Activated naive CD4-positive, alpha-beta T cell treated with anti-CD3 and anti-CD28 coated beads, Interleukin-2, amount 50 U/mL, for 16 hours (primary cell): ENCODE measurements at places on chromosomes 2 and 18.
A peak's percentile ranks its signal among the peaks of the same experiment; 100 is the strongest.

- DNase-seq, result no peak
These were observed 1.4 kb downstream of the RAB1A start for GRCh38 chr2:65128297-65129190.

- DNase-seq, result no peak
These were observed 181.0 kb downstream of the SPP2 start for GRCh38 chr2:234231460-234231859.

DNA sequence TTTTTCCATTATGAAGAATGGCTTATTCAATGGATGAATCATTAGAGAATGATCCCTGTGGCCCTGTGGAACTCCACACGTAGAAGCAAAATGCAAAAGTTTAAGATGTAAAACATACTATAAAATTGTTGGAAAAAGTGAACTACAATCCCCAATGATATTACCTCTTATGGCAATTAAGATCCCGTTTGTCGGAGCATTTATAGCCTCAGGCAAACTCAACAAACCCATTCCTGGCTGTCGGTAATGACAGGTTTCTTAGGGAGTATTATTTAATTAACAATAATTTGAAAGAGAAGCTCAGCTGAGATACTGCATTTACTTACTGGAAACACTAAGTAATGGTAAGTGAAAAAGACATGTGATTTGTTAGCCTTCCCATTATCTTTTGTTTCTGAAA lies 138.3 kb downstream of the CDH20 start:
- DNase-seq, result no peak

DNA sequence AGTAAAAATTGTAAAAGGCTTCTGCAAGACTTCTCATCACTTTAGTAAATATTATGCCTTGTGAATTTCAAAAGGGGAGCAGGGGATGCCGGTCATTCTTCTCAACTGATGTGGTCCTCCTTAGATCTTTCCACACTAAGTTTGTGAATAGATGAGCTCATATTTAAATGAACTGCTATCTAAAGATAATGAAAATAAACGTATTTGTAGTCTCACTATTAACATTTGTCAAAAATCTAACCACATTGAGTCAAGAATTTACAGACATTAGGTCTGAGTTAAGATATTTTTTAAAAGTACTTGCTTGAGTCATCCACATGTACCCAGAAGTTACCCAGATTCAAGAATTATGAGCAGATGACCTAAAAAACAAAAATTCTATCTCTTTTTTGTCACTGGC lies 6.5 kb downstream of the PRPF40A start:
- DNase-seq, result no peak

DNA sequence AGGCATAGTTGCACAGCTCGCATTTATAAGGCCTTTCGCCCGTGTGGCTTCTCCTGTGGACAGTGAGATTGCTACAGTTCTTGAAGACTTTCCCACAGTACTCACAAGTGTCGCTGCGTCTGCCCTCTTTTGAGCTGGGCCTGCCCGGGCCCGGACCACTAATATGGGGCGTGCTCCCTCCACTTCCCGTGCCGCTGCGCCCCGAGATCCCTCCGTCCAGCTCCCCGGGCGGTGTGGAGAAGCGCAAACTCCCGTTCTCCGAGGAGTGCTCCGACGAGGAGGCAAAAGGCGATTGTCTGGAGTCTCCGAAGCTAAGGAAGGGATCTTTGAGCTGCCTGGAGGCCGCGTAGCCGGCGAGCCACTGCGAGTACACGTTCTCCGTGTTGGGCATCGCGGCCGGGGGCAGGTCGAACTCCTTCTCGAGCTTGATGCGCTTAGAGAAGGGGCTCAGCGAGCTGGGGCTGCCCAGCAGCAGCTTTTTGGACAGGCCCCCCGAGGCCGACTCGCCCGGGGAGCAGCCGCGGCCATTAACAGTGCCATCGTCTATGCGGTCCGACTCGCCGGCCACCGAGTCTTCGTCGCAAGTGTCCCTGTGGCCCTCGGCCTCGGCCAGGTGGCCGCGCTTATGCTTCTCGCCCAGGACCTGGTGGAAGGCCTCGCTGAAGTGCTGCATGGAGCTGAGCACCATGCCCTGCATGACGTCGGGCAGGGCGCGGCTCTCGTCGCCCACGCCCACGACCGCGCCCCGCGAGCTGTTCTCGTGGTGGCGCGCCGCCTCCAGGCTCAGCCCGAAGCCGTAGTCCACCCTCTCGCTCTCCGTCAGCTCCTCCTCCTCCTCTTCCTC lies 92.7 kb downstream of the BCL11A start:
- no peak for DNase-seq

DNA sequence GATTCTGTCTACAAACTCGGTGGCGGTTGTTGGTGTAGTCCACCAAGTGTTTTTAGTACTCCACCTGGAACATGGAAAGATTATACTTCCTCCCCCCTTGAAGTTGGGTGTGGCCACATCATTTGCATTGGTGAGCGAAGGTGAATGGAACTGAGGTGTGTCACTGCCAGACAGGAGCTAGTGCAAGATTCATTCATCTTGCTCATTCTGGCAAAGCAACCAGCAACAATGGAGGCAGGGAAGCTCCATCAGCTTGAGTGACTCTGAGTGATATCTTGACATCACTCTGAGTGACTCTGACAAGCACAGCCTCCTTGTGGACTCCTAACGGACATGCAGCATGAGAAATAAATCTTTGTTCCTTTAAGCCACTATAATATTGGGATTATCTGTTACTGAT lies 54.7 kb upstream of the SLC1A4 start:
- no peak for DNase-seq

DNA sequence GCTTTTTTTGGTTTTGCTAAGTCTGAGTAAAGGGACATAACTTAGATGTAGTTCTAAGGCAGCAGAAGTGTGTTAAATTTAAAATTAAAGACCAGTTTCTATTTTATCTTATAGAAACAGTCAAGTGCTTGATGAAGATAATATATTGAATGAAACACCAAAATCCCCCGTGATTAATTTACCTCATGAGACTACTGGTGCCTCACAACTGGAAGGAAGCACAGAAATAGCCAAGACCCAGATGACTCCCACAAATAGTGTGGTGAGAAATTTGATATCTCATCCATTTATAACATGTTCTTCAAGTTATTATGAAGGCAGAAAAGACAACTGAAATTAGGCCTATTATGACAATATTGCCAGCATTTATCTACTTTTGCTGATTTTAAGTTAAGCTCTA lies 45.6 kb downstream of the APLF start:
- DNase-seq, result no peak

DNA sequence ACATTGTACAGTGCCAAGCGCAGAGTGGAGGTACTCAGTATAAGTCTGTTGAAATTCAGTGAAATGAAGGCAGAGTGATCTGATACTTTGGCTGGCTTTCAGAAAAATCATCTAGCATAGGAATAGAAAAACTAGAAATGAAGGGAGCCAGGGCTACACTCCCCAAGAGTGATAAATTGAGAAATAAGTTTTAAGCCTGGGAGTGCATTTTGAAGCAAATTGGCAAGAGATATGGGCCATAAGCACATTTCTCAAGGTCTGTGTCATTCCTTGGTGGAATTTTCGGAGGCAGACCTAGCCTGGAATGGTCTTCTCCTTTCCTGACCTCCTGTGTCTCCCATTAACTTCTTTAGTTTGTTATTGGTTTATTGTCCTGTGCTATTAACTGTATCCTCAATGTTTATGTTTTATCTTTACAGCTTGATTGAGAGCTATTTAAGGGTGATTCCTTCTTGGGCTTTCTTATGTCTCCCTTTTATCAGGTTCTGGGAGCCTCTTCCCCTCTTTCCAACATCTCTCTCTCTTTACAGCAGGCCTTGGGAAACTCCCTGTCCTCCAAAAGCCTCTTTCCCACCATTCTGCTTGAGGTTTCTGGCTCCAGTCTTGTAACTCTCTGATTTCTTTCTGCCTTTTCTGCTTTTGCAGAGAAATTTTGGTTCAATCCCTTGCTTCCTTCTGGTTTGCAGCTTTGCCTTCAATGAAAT lies 649.5 kb downstream of the SLC4A3 start:
- no peak for DNase-seq

GRCh38 chr2:64770781-64771334 lies 117.1 kb upstream of the SERTAD2 start:
- DNase-seq, result no peak

DNA sequence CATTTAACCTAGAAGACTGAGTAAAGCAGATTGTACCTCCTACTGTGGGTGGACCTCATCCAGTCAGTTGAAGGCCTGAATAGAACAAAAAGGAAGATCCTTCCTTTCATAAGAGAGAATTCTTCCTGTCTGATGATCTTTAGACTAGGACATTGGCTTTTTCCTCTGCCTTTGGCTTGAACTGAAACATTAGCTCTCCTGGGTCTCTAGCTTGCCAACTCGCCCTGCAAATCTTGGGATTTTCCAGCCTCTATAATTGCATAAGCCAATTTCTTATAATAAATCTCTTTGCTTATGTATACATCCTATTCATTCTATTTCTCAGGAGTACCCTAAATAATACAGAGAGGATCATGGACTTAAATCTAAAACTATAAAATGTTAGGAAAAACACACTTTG lies 6.2 kb upstream of the KDSR start:
- DNase-seq, result no peak

- no peak for DNase-seq
These were observed 29.3 kb downstream of the MBP start for GRCh38 chr18:77103187-77103850.

DNA sequence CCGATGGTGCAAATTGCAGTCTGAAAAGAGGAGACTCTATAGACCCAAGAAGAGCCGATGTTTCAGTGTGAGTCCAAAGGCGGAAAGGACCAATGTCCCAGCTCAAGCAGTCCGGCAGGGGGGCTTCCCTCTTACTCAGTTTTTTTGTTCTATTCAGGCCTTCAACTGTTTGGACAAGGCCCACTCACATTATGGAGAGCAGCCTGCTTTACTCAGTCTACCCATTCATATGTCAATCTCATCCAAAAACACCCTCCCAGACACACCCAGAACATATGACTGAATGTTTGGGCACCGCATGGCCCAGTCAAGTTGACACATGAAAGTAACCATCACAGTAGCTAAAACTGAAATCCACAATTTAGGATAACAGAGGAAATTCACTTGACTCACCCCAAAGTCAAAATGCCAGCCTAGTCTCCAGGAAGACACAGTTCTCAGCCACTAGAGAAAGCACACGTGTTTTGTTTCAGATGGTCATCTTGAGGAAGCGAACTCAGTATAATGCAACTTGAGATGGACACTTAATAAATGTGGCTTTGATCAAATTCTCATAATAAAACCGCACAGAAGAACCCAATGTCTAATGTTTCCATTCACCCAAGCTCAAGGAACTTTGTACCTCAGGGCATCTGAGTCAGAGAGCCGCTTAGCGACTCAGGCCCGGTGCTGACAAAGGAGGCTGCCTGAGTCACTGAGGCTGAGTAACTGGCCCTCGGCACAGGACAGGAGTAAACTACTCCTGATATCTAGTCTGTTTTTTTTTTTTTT lies 2.4 kb downstream of the FHL2 start:
- DNase-seq, result peak; percentile 63

GRCh38 chr18:12032786-12033642 lies 51.7 kb downstream of the IMPA2 start:
- no peak for DNase-seq

GRCh38 chr18:26783170-26783569 lies 82.3 kb downstream of the AQP4 start:
- no peak for DNase-seq

- no peak for DNase-seq
These were observed 90.1 kb downstream of the DOK6 start for GRCh38 chr18:69490813-69491212.

- no peak for DNase-seq
These were observed 23.6 kb upstream of the SERPINE2 start for GRCh38 chr2:224062481-224063297.

GRCh38 chr2:203951366-203951902 lies 14.9 kb downstream of the ICOS start:
- no peak for DNase-seq

GRCh38 chr2:223019390-223019930 lies 32.5 kb upstream of the KCNE4 start:
- DNase-seq, result no peak

DNA sequence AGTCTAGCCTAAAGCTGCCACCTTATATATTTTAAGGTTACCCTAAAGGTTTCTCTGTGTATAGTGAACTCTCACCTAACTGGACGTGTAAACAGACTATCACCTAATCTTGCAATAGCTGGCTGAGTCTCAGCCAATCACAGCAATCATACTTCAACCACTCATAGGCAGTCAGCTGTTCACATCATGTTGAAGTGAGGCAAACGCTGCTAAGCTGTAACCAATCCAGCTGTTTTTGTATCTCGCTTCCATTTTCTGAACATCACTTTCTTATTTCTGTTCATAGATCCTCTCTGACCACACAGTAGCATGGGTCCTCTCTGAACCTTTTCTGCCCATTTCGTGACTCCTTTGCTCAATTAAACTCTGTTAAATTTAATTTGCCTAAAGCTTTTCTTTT lies 468.2 kb upstream of the POU3F3 start:
- no peak for DNase-seq

DNA sequence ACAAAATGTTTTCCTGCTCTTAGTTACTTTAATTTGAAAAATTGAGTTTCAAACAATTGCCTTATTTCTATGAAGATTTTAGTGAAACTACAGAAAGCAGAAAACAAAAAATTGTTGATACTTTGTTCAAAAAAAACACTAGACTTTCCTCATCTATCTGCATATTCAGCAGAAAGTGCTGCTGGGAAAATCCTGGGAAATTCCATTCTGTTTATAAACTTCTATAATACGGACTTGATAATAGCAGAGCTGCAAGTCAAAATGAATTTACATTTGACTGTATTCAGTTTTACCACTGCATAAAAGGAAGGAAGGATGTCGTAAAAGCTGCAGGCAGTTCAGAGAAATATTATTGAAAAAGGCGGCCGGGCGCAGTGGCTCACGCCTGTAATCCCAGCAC lies 24.9 kb upstream of the ERICH2 start:
- no peak for DNase-seq

- no peak for DNase-seq
These were observed 217.8 kb downstream of the OSR1 start for GRCh38 chr2:19140463-19141208.

- DNase-seq, result no peak
These were observed 74.0 kb downstream of the SLC66A2 start for GRCh38 chr18:79877163-79878091.
